A549 treated with CORT108297 at 1 μM for 4 hours (cell line): ENCODE measurements at places on chromosomes 13 and 19. TPM values are rescaled to one million over a fixed set of nuclear protein-coding genes. Genes with fewer than 3 reads are reported as not detected.

The ARL11 gene
- total RNA-seq, result not detected in 5 replicates

The SHISA2 gene
- total RNA-seq, result not detected in 5 replicates

The GATAD2A gene
- 34.9 to 51.0 TPM (median 46.1 TPM) in 5 replicates for total RNA-seq

The PCSK4 gene
- 0.47 to 1.1 TPM (median 0.82 TPM) in 5 replicates for total RNA-seq

The RUBCNL gene
- total RNA-seq, result 0.06 to 0.37 TPM (median 0.06 TPM) in 5 replicates
